AG04450 (cell line): ENCODE measurements at places on chromosomes 5 and 9.

DNA sequence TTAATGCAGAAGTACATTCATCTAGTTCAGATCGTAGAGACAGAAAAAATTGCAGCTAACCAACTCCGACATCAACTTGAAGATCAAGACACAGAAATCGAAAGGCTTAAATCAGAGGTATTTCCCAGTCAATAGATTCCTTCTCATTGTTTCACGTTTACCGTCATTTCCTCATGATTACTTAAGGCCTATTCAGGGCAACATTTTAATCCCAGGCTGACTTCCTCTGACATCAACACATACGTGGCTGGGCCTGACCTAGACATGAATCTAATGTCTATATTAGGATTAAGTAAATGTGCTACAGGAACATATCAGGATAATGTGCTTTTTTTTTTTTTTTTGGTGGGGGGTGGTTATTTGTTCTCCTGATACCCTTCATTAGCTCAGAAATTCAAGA lies 107.9 kb downstream of the RASGRF2 start:
- no peak for DNase-seq

GRCh38 chr5:135891268-135891667 lies 4.4 kb downstream of the IL9 start:
- DNase-seq, result no peak

GRCh38 chr5:130350131-130350530 lies 445.9 kb downstream of the CHSY3 start:
- DNase-seq, result no peak

GRCh38 chr9:88775559-88775958 lies 215.7 kb upstream of the S1PR3 start:
- no peak for DNase-seq

GRCh38 chr9:121261755-121262154 lies 6.2 kb upstream of the GSN start:
- DNase-seq, result no peak

GRCh38 chr5:177494346-177495195 lies 2.8 kb downstream of the PDLIM7 start:
- DNase-seq, result peak; percentile 85

GRCh38 chr9:77194423-77194822 lies 17.1 kb downstream of the VPS13A start:
- no peak for DNase-seq

- DNase-seq, result no peak
These were observed 478.7 kb downstream of the DMAC1 start for GRCh38 chr9:7320841-7321240.
